ENCODE measurements at places on chromosomes 13 and 19. TPM values are rescaled to one million over a fixed set of nuclear protein-coding genes. Genes with fewer than 3 reads are reported as not detected.

Gene GPR18
- total RNA-seq: not detected

Gene ZNF776
- total RNA-seq: 12.4 TPM

Gene OR7A5
- not detected for total RNA-seq

Gene TNNT1
- 20.8 TPM for total RNA-seq

Gene PSG2
- total RNA-seq: 0.50 TPM

Gene CIC
- total RNA-seq: 44.0 TPM

Gene MAB21L1
- total RNA-seq: 2.6 TPM

Gene CEACAM7
- not detected for total RNA-seq

Gene BST2
- total RNA-seq: 0.99 TPM

Gene ZNF99
- total RNA-seq: not detected

Gene PGLYRP1
- total RNA-seq: not detected

Gene PRDX2
- total RNA-seq: 183 TPM

Gene IZUMO4
- 0.58 TPM for total RNA-seq

Gene CBY2
- not detected for total RNA-seq

Gene WDR87
- under 0.01 TPM for total RNA-seq

Gene NLRP5
- not detected for total RNA-seq

Gene ZNF571
- 2.3 TPM for total RNA-seq

Gene KRTDAP
- not detected for total RNA-seq

Gene ZNF530
- total RNA-seq: 4.2 TPM

Gene AMER2
- not detected for total RNA-seq

Gene SBK3
- total RNA-seq: not detected

Gene N4BP2L1
- total RNA-seq: 2.5 TPM

Gene SCEL
- not detected for total RNA-seq

Gene CGB8
- total RNA-seq: not detected

Measured in smooth muscle cell of trachea (primary cell).